Left lung (tissue), 14 donors: ENCODE measurements at places on chromosomes 7 and 10.

DNA sequence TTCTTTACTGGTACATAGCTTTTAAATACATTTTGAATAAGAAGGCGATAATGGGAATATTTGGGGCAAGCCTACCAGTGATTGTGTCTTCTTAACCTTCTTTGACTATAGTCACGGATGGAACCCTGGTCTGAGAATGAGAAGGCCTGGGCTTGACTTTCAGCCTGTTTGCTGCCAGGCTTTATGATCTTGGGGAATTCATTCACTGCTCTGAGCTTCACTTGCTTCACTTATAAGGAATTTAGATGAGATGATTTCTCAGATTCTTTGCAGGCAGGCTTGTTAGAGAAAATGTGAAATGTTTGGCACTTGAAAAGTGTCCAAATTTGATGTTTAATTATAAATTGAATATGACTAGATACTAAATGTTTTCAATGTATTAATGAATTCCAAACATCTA is 42.5 kb downstream of the NUP205 start:
- no peak for DNase-seq

- DNase-seq, result no peak
Measured at GRCh38 chr10:31343551-31343950, 24.5 kb downstream of the ZEB1 start.

DNA sequence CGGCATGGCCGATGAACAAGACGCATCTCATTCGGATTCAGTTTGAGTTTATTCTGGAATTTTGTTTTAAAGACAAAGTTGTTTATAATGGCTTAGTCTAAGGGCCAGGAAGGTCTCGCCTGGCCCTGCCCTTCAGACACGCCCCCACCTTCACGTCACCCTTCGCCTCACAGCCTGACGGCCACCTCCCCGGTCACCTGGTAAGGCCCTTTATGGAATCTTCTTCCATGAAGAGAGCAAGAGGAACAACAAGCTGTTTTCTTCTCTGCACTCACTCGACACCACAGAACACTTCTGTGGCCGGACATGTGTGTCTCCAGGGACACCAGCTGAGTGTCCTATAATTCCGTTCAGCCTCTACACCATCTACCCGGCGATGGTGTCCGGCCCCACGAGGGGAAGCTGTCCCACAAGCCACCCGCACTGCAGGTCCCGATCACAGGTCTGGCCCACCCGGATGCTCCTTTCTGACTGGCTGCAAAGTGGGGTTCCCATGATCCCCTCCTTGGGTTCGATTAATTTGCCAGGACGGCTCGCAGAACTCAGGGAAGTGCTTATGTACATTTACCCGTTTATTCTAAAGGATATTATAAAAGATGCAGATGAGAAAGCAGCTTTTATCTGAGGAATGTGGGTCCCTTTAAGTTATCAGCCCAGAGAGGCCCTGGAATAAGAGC is 17.4 kb upstream of the KNDC1 start:
- DNase-seq, result peak; percentile 26

DNA sequence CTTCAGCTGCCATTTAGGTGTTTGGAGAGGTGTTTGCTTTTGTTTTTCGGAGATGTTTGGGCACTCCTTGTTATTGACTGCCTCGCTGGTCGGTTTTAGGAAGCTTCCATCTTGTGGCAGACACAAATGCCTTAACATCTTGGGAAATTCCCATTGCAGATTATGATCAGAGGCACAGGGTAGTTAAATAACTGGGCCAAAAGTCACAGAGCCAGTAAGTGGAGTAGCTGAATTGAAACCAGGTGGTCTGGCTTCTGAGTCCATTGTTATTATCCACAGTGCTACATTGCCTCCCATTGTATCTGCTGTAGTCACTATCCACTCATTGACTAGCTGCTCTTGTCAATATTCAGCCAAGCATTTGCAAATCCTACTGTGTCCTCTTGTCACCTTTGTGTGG is 138.2 kb upstream of the PLPP4 start:
- no peak for DNase-seq

DNA sequence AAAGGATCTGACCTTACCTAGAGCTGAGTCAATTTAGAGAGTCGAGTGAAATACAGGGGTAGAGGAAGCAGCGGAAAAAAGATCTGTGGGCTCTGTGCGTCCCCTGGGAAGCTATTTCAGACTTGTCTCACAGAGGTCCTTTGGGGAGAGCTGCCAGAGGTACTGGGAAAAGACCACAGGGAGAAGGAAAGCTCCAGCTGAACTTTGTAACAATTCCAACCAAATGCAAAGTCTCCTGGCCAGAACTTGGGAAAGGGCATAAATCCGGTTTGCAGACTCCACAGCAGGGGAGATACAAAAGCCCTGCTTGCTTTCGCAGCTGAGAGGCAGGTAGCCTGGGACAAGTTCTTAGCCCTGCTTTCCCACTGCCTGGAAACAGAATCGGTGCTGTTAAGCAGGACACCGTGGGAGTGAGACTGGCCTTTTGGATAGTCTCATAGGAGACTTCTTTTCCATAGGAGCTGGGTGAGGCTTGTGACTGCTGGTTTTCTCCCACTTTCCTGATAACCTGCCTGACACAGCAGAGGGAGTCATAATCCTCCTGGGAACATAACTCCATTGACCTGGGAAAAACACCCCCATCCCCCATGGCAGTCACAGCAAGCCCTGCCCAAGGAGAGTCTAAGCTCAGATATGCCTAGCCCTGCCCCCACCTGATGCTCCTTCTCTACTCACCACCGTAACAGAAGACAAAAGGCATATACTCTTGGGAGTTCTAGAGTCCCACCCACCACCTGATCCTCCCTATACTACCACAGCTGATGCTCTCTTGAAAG is 926.2 kb downstream of the KCNMA1 start:
- no peak for DNase-seq

- DNase-seq, result no peak
Measured at GRCh38 chr7:135160858-135161653, 9.5 kb downstream of the CYREN start.

- DNase-seq, result no peak
Measured at GRCh38 chr7:22278660-22279059, 78.3 kb downstream of the RAPGEF5 start.

DNA sequence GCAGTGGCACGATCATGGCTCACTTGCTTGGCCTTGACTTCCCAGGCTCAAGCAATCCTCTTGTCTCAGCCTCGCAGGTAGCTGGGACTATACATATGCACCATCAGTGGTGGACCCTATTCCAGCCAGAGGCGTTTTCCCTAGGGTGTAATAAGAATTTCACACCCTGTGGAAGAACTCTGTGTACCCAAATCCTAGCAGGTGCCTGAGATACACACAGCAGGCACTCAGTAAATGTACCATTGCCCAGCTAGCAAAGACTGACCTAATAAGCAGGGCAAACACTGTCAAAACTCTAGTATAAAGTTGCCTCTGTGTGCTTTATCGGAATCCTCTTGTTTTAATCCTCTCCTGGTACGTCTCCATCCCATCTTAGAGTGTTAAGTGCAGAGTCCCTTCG is 33.7 kb upstream of the BHLHA15 start:
- DNase-seq, result no peak

DNA sequence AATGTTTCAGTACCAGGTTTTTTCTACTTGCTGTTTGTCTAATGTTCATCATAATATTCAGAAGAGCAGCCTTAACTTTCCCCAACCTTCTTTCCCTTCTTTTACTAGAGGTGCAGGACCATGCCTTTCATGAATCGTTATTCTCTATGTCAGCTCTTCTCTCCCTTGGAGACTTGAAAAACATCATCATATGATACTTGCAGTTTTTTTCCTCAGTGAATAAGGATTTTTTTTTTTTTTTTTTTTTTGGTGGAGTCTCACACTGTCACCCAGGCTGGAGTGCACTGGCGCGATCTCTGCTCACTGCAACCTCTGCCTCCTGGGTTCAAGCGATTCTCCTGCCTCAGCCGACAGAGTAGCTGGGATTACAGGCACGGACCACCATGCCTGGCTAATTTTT is 30.1 kb downstream of the SMNDC1 start:
- no peak for DNase-seq

GRCh38 chr10:95873139-95873538 is 34.6 kb upstream of the CC2D2B start:
- DNase-seq, result no peak
